ENCODE measurements at places on chromosomes 3 and 15. TPM values are rescaled to one million over a fixed set of nuclear protein-coding genes. Genes with fewer than 3 reads are reported as not detected.

Gene CHRNB4
- not detected for total RNA-seq

Gene RPUSD2
- total RNA-seq, result 11.2 TPM

- DNase-seq, result no peak
Observed at GRCh38 chr3:111369958-111370357, 172.0 kb upstream of the CD96 start.

Gene GASK1A
- 0.32 TPM for total RNA-seq

DNA sequence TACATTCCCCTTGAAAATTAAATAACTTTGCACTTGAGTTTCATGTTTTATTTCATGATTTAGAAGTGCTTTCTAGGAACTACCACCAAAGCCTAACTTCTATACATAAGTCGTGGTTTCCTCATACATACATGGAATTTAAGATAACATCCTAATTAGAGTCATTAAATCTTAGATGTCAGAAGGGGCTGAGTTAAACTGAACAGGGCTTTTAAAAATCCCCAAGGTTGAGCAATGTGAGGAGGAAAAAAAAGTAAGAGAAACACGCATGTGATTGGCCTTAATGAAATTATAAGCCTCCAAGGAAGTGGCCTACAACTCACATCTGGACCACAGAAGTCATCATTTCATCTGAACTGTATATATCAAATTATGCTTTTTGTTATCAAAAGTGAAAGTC lies 303.1 kb upstream of the SEMA6D start:
- DNase-seq, result peak; percentile 64

Gene UBA7
- 48.0 TPM for total RNA-seq

Gene SLC2A2
- total RNA-seq, result under 0.01 TPM

- peak; percentile 14 for DNase-seq
Observed at GRCh38 chr15:73602446-73602843, 30.7 kb downstream of the NPTN start.

- no peak for DNase-seq
Observed at GRCh38 chr3:148030975-148031374, 621.8 kb downstream of the ZIC1 start.

DNA sequence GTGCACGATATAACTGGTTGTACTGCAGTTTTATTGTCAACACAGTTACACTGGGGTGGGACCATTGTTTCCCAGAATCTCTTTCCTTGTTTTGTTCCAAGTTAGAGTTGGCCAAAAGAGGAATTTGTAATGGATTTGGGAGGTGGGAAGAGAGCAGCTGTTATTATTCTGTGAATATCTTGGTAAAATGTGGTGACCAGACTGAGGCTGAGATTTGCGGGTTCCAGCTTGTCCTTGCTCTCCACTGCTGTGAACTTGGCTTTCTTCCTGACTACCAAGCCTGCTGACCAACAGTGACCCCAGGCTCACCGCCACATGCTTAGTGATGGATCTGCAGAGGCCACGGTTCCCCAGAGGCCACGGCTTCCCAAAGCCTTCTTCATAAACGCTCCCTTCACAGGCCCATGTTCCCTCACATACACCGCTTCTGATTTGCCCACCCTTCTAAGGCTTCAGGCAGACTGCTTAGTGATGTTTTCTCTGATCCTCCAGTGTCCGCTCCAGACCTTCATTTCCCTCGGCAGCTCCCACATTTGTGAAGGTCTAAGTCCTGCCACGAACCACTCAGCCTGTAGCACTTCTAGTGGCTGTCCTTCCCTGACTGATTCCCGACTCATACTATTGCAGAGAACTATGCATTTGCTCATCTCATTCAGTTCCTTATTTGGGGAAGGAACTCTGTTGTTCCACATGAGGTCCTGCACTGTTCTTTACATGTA lies 525.5 kb upstream of the RGMA start:
- DNase-seq, result no peak

- no peak for DNase-seq
Observed at GRCh38 chr3:105130911-105131310, 235.8 kb upstream of the ALCAM start.

- DNase-seq, result no peak
Observed at GRCh38 chr15:42800731-42801474, 64.0 kb upstream of the CDAN1 start.

DNA sequence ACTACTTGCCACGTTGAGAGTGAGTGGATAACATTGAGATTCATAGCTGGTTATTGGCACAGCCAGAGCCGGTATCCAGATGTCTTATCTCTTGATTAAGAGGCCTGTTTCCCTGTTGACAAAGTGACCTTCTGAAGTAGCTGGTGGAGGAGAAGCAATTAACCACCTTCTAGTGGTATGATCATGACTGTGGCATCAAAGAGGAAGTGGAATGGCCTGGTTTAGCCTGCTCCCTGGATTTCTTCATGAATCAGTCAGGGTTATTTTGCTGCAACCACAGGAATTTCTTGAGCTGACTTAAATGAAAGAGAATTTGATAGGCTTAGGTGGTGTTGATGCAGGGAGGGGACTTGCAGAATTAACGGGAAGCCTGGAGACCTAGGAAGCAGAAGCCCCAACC lies 398.3 kb downstream of the MFSD1 start:
- DNase-seq, result peak; percentile 70

- no peak for DNase-seq
Observed at GRCh38 chr3:120763601-120764000, 21.1 kb downstream of the GTF2E1 start.

- peak; percentile 28 for DNase-seq
Observed at GRCh38 chr3:162338514-162338913, 841.9 kb downstream of the OTOL1 start.

All from fibroblast of villous mesenchyme (primary cell).